Stimulated activated CD4-positive, alpha-beta T cell treated with anti-CD3 and anti-CD28 coated beads, TNF-alpha, amount 100 ng/mL, for 24 hours (primary cell): ENCODE measurements at places on chromosomes 5 and 9.

- DNase-seq, result no peak
These were observed 103.1 kb downstream of the EHMT1 start for GRCh38 chr9:137721899-137722298.

DNA sequence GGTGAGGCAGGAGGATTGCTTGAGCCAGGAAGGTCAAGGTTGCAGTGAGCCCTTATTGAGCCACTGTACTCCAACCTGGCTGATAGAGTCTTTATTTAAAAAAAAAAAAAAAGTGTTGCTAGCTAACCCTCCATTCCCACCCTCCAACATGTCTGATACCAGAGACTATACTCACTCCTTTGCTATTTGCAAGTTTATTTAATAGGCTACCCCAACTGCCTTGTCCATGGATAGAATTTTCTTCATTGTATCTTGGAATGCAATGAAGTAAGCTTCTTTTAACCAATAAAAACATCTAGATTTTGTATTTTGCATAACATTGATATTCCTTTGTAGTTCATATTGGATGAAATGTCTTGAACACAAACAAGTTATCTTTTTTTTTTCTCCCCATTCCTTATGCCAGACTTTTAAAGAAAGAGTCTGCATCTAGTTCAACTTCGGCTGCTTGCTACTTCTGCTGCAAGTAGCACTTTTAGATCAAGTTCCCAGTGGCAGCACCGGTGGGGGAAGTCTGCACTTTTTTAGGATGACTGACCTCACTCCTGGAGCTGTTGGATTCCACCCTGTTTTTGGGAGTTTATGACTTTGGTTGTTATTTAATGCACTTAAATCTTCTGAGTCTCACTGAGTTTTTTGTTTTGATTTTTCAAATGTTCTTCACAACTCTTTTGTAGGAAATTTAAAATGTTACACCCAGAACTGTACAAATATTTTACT is 112.5 kb downstream of the UHRF2 start:
- no peak for DNase-seq

GRCh38 chr5:147532156-147532555 is 22.3 kb upstream of the DPYSL3 start:
- DNase-seq, result no peak

GRCh38 chr9:123419091-123419490 is 63.1 kb downstream of the CRB2 start:
- no peak for DNase-seq

GRCh38 chr9:98085944-98086343 is 29.4 kb downstream of the NANS start:
- no peak for DNase-seq

- DNase-seq, result no peak
These were observed 66.7 kb upstream of the CAST start for GRCh38 chr5:96595300-96596090.

- DNase-seq, result peak; percentile 64
These were observed 6.8 kb downstream of the MRPL36 start for GRCh38 chr5:1792842-1793266.

- no peak for DNase-seq
These were observed 43.3 kb upstream of the ISOC1 start for GRCh38 chr5:129051283-129051682.

GRCh38 chr9:26231391-26231790 is 553.1 kb upstream of the TUSC1 start:
- DNase-seq, result no peak

DNA sequence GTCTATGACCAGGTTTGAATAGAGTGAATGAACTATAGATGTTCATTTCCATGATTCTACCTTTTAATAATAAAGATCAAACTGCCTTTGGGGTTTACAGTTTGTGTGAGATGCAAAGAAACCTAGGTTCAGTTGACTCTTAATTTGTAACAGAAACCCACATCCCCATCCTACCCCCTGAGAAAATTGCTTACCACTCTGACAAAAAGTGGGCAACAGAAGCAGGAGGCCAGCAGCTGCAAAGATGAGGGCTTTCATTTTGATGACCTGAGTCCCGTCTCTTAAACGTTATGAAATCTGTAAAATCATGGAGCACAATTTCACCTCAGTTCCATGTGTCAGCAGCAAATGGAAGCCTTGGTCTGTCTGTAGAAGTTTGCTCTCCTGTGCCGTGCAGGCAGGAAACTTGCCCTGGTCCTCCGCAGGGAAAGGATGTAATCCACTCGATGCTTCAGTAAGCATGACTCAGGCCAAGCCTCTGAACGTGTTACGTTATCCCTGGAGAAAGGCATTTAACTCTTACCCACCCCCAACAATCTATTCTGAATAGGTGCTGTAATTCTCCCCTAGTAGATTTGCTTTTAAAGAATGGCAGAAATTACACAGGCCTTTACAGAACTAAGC is at the start of gene F2RL2:
F2RL2 (minus strand) TSS at position 431 of the 624 bp plus-strand sequence; CDS start at position 258, 173 bp downstream.
- no peak for DNase-seq

- DNase-seq, result no peak
These were observed 45.4 kb downstream of the ENTREP1 start for GRCh38 chr9:69370430-69370829.

- DNase-seq, result no peak
These were observed 15.5 kb upstream of the TARS1 start for GRCh38 chr5:33425314-33425713.

DNA sequence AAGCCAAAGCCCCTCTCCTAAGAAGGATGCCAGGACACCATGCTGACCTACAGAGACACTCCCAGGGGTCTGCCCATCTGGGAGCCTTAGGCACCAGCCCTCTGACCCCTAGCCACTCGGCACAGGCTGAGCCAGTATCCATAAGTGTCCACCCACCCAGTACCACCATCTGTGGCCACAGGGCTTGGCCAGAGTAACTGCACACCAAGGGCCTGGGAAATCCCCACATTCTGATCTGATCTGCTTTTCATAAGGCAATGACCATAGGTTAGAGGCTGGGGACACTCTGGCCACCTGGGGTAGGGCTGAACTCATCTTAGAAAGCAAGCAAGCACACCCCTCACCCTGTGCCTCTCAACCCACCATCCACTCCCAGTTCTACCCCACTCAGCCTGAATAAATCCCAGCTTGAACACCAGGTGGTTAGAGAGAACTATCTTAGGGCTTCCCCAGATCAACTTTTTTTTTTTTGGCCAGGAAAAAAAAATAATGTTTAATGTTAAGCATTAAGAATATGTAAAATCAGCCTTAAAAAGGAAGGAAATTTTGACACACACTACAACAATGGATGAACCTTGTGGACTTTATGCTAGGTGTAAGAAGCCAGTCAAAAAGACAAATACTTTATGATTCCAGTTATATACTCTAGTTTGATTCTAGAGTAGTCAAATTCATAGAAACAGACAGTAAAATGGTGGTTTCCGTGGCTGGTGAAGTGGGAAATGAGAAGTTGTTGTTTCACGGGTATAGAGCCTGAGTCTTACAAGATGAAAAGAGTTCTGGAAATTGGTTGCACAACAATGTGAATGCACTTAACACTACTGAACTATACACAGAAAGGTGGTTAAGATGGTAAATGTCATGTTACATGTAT is 6.2 kb downstream of the GNPDA1 start:
- no peak for DNase-seq

GRCh38 chr5:105868038-105868780 is 1802.5 kb downstream of the EFNA5 start:
- DNase-seq, result no peak

GRCh38 chr5:52661903-52662595 is 125.7 kb upstream of the ITGA1 start:
- DNase-seq, result no peak

- no peak for DNase-seq
These were observed 33.9 kb downstream of the PRELID2 start for GRCh38 chr5:145801195-145801594.

DNA sequence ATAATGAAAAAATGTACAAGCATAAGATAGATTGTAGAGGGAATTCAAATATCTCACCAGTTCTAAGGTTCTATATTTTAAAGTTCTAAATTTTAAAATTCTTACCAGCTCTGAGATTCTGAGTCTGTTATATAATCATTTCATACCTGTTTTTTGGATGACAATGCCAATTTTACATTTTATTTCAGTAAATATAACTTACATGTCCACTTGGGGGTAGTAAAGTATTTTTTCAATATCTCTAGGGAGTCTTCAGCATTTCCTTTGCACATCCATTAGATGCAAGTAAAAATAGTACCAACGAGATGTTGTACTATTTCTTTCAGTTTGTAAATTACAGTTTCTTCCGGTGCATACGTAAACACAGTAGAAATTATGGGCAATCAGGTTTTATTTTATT is 25.7 kb downstream of the NMUR2 start:
- no peak for DNase-seq

- no peak for DNase-seq
These were observed 9.4 kb downstream of the TOR1B start for GRCh38 chr9:129812385-129812784.

- DNase-seq, result no peak
These were observed 23.7 kb upstream of the UBAP2 start for GRCh38 chr9:34072410-34072809.

- no peak for DNase-seq
These were observed 29.4 kb downstream of the SYK start for GRCh38 chr9:90830977-90831376.

GRCh38 chr5:128237546-128237945 is 154.0 kb downstream of the SLC12A2 start:
- DNase-seq, result no peak

- DNase-seq, result no peak
These were observed 293 bp downstream of the CENPP start for GRCh38 chr9:92325991-92326500.

DNA sequence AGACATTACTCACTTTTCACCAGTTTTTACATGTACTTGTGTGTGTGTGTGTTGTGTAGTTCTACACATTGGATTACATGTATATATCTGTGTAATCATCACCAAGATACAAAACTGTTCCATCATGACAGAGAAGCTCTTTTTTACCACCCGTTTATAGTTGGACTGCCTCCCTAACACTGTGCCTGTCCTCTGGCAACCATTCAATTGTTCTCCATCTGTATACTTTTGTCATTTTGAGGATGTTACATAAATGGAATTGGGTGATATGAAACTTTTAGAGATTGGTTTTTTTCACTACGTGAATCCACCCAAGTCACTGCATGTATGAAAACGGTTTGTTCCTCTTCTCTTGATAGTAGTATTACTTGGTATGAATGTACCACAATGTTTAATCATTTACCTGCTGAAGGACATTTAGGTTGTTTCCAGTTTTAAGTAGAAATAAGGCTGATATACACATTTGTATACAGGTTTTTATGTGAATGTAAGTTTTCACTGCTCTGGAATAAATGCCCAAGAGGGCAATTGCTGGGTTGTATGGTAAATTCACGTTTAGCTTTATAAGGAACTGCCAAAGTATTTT is 126.2 kb downstream of the MAPKAP1 start:
- no peak for DNase-seq

GRCh38 chr9:20289423-20290010 is 332.8 kb downstream of the MLLT3 start:
- no peak for DNase-seq

- DNase-seq, result no peak
These were observed 44.7 kb upstream of the MYOT start for GRCh38 chr5:137822984-137823383.

DNA sequence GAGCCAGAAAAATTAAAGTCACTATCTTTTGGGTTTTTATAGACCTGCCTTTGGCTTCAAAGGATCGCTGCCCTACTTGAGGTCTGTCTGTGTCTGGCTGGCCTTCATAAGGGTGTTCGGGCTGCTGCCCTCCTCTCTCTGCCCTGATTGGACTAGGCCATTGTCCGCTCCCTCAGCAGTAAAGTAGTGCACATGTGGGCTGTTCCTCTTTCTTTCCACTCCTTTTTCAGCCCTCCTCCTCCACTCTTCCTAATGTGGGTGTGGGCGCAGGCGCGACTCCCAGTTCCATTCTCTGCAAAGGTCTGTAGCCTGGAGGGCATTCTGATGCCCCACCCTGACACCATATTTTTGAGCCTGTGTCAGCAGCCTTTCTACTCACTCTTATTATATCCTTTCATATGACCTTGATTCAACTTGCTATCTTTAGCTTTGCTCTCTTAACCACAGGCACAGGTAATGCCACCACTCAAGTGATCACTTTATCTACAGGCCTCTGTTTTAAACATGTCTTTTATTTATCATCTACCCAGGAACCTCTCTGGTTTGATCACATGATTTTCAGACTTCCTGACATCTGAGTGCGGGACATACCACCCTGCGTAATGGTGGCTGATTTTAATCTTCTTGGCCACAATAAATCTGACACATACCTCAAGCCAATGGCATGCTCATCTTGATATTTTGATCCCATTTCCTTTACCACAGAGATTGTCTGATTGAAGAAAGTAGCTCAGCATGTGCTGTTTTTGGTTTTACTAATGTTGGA is 144.5 kb downstream of the AOPEP start:
- DNase-seq, result no peak

GRCh38 chr9:111621895-111622480 is 9.1 kb upstream of the DNAJC25 start:
- DNase-seq, result peak; percentile 32

GRCh38 chr9:114893221-114894010 is 37.0 kb downstream of the TNFSF8 start:
- DNase-seq, result no peak

DNA sequence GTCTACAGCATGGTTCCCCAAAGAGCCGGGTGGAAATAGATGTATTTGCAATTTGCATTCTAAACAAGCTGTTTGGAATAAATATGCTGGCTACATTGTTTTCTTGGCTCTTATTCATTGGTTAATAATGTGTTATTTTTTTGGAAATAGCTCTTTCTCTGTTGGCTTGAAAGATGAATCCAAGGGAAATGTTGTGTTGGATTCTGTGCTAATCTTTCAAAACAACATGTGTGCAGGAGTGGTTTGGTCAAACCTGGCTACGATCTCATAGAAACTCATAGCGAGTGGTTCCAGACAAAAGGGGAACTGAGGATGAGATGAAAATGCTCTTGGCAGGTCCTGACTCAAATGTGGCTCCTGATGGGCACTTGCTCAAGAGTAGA is 63.7 kb upstream of the CXCL14 start:
- DNase-seq, result no peak

DNA sequence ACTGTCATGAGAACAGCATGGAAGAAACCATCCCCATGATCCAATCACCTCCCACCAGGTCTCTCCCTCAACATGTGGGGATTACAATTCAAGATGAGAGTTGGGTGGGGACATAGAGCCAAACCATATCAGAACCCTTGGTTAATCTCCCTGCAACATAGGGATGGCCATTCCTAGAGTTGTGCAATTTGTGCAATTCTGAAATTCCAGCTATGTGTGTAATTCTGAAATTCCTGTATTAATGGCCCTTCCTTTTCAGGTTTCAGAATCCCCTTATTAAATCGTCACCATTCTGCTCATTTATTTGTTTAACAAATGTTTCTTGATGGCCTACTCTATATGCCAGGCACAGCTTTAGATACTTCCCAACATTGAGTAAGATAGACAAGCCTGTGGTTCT is 282.6 kb downstream of the SMARCA2 start:
- DNase-seq, result no peak

GRCh38 chr5:127885176-127885575 is 182.0 kb downstream of the CCDC192 start:
- no peak for DNase-seq
